ENCODE measurements at places on chromosomes 11 and 22.

- no peak for DNase-seq
Observed at GRCh38 chr11:56846631-56847576, 98.4 kb upstream of the OR9G4 start.

DNA sequence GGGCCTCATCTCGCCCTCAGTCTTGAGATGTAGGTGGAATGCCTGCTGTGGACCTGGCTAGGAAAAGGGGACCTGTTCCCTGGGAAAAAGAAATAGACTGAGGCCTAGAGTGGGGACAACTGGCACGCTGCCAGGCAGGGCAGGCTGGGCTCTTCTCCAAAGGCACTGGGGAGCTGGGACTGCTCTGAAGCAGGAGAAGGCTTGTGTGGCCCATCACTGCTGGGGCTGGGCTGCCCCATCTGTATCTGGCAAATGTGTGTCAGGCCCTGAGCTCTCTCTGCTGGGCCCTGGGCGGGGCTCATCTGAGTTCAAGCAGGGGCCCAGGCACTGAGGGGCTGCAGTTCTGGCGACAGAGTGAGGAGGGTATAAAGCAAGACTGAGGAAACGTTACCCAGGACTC, 32.9 kb downstream of the ARVCF start:
- DNase-seq = no peak

DNA sequence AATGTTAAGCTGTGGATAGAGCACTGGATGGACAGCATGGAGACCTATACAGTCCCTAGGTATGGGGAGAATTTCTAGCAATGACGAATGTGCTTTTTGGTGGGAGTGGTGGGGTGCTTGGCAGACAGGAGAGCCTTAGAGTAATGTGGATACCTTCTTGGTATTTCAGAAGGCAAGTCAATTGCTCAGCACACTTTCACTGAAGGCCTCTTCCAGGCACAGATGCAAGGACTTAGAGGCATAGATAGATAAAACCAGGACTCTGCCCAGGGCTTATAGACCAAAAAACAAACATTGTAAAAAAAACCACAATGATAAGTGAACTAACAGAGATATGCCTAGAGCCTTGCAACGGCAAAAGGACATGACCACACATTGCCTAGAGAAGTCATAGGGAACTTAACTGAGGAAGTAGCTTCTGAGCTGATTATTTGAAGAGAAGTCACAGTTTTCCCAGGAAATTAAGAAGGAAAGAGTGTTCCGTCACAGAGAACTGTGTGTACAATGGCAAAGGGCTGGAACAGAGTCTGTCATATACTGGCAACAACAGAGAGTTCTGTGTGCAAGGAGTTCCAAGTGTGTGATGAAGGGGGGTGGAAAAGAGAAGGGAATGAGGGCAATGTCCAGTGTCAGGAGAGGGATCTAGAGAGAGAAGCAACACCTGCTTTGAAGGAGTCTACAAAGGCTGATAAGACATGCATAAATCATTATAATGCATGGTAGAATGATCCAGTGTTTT, 65.9 kb upstream of the PICALM start:
- peak; percentile 35 for DNase-seq

DNA sequence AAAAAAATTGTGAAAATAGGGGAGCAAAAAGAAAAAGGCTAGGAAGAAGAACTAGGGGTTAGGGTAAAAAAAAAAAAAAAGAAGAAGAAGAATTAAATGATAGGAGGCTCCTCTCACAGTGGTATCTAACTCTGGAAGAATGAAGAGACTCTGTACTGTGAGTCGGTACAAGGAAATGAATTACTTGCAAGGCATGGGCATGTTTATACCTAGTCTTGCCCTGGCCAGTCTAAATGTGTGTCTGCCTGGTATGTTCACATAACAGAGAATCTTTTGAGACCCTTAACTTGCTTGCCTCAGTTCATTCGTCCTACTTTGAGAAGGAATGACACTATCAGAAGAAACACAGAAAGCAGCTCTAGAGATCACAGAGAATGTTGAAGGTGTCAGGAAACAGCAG, 159.6 kb downstream of the SWAP70 start:
- no peak for DNase-seq

- no peak for DNase-seq
Observed at GRCh38 chr11:75371949-75372876, 20.8 kb upstream of the ARRB1 start.
